ENCODE measurements at places on chromosomes 2 and 18.

DNA sequence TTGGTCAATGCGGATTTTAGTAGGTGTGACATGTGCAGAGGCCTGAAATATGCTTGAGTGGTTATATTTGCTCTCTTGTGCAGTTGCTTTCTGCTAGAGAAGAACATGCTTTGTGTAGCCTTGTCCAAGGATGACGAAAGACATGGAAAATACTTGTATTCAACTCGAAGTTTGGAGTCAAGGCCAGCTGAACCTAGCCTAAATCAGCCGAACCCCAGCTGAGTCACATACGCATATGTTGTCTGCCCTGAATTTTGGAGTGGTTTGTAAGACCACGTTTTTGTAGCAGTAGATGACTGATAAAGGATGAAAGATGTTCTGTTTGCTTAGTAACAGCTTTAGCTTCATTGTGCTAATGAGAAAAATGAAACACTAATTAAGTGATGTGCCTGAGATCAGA is 22.5 kb upstream of the SPAG16 start:
- no peak for DNase-seq

- no peak for DNase-seq
Measured at GRCh38 chr2:233085037-233085838, 25.1 kb downstream of the INPP5D start.

DNA sequence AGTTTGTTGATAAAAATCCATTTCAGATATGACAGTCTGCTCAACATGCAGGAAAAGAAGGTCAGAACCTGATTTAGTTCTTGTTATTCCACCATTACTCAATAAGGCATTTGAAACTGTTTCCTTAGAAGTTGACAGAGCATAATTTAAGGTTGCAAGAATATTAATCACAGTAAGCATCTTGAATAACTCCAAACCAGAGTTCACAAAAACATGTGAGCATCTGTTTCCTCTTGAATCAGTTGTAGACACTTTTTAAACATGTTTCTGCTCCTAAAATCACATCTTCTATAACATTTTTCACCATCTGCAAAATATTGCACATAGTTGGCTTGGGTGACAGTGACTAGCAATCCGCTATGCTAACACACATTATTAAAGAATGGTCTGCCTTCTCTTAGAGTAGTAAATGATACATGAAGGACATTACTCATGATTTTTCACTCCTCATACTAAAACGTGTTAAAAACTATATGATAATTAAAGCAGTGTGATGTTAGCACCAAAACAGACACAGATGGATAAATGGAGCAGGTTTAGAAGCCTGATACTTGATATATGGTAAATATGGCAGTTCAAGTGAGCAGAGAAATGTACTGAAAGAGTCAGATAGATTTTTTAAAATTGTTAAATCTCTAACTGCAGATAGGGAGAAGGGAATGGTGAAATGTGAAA is 30.3 kb downstream of the AKAIN1 start:
- no peak for DNase-seq

DNA sequence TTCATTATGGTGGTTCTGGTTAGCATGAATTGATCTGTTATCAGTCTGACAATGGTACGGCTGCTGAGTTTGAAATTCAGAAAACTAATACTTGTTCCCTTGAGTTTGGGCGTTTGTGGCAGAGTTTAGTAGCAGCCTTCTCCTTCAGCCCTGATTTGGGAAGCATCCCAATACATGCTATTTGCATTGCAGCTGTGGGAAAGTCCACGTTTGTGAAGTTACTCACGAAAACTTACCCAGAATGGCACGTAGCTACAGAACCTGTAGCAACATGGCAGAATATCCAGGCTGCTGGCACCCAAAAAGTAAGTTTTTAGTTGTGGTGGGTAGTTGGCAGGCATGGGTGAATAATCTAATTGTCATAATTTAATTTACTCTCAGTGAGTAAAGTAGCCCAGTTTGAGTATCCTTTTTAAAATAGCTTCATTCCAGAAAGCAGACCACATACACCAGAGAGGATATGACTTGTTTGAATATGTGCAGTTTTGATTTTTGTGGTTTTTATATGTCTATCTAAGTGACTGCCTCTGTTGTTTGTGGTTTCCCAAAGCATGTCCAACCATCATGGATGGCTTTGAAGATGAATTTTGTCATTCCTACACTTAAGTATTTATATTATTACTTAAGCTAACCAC is 12.2 kb downstream of the DGUOK start:
- DNase-seq: no peak

DNA sequence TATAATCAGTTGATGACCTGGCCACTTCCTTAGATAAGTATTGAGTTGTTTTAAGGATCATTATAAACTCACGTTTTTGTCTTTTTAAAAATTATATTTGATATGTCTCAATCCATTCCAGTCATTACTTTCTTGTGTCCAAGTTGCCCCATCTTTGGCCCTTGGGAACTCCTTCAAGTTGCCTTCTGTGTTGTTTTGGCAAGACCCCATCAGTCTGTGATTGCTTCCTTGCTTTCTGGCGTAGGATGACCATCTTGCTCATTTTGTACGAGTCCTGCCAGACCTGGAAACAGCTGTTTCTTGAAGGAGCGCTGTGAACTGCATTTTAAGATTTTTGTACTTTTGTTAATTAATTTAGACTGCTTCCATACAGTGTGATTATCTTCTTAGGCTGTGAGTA is 68.9 kb upstream of the ITM2C start:
- DNase-seq: no peak

DNA sequence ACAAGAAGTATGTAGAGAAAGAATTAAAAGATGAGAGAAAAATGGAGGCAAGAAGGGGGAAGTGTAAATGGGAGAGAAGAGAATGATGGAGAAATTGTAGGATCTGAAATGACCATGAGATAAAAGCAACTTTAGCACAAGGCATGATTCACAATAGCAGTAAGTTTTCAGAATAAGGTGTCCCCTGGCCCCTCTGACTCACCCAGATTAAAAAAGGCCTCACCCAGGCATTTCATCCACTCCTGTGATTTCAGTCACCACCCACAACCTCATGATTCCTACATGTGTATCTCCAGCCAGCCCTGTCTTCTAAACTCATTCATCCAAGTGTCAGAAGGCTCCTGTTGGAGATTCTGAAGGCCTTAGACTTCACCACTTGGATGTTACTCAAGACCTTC is 56.6 kb downstream of the SP100 start:
- no peak for DNase-seq

DNA sequence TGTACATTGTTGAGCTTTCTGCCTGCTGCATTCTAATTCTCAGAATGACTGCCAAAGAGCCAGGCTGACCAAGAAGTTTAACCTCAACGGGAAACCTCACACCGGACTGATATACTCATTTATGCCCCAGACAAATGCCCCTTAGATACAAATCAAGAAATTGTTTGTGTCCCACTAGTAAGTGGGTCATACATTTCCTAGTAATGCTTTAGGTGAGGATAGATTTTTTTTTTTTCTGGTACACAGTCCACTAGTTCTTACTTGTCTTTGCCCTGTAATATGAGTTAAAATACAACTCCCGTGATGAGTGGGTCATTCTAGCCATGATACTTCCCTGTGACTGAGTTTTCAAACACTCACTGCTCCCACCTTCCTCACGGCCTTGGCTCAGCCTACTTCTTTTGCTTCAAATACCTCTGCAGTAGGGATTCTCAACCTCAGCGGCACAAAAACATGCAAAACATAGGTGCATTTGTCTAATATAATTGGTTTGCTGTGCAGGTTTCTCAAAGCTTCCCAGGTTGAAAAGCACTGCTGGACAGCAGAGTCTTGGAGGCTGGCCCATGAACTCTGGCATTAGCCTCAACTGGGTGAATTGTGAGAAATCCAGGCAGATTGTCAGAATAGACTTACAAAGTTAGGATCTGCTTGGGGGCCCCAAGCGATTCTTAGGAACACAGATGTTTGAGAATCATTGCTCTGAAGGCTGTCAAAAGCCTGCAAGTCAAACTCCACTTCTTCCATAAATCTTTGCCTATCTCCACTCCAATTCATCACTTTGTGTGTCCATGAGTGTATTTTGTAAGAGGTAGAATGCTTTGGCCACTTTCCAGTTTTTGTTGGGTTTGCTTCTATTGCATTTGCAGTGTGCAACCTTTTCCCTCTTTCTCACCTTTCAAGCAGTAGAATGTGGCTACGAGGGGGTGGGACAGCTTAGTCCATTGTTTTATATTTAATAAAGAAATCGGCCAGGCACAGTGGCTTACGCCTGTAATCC is 35.5 kb downstream of the TGIF1 start:
- DNase-seq: no peak

DNA sequence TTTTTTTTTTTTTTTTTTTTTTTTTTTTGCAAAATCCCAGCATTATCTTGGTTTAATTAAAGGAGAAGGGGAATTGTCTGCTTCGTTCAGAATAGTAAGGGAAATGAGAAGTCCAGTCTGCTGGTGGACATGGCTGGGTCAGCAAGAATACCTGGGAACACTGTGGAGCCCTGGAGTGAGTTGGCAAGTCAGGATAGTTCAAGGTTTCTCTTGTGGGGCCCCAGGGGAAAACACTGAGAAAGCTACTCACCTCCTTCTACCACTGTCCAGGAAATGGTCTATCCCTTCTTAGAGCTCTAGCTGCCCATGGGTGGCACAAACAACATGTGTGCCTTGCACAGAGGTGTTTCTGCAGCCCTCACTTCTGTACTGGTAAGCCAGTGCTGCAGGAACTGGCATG is 169.1 kb upstream of the SIX2 start:
- no peak for DNase-seq

- DNase-seq: no peak
Measured at GRCh38 chr18:8757396-8757997, 52.1 kb downstream of the MTCL1 start.

DNA sequence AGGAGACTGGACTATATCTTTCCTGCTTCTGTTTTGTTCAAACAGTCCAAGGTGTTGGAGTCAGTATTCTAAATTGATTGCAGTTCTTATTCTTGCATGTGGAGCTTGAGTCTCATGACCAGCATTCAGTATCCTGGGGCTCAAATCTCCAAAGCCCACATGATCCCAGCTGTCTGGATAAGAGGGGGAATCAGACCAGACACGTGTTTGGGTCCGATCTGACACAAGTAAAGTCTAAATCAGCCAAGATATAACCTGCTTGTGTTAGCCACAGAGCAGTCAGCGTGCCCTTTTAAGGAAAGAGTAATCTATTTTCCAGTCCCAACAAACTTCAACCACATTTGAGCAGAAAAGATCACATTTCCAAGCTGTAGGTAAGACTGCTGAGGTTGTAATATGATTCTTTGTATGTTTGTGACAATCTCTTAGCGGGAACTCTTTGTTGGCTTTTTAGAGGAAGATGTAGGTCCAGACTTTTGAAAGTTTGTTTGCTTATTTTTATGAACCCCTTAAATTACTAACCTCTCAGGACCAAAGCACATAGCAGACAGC is 334.6 kb downstream of the SLC4A3 start:
- DNase-seq: peak; percentile 7

GRCh38 chr2:232276084-232276732 is 102.3 kb upstream of the ALPP start:
- no peak for DNase-seq

GRCh38 chr2:217795067-217795466 is 207.7 kb downstream of the TNS1 start:
- DNase-seq: no peak

DNA sequence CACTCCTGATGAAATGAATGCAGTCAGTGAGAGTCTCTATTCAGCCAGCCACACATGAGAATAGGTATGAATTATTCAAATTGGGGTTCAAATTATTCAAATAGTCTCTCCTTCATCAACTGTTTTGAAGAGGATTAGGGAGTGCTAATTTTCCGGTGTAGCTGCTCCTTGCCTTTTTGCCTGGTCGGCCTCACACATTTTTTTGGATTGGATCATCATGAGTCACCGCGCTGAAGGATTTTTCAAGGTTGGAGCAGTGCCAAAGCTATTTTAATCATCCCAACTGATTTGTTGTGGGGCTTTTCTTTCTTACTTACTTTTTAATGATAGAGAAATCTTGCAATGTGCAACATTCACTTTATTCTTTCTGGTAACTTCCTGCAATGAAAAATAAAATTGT is 2.4 kb upstream of the DTNA start:
- peak; percentile 89 for DNase-seq

GRCh38 chr2:233982421-233983121 is 65.4 kb downstream of the TRPM8 start:
- no peak for DNase-seq

GRCh38 chr2:167749016-167749415 is 498.4 kb downstream of the STK39 start:
- no peak for DNase-seq

DNA sequence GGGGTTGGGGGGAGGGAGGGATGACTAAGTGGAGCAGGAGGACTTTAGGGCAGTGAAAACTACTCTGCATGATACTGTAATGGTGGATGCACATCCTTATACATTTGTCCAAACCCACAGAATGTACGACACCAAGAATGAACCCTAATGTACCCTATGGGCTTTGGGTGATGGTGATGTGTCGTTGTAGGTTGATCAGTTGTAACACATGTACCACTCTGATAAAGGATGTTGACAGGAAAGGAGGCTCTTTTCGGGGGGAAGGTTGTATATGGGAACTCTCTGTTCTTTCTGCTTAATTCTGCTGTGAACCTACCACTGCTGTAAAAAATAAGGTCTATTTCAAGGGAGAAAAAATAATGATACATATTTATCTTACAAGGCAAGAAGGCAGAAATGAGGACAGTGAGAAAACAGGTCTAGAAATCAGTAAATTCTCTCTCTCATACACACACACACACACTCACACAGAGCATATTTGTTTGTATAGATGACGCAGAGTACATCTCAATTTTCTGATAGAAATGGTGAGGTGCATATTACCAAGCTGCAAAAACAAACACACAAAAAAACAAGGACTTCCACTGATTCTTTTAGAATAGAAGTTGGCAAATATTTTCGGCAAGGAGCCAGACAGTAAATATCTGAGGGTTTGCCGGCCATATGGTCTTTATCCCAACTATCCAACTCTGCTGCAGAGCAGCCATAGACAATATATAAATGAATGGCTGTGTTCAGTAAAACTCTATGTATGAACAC is 20.2 kb downstream of the FAM124B start:
- no peak for DNase-seq

GRCh38 chr2:174005801-174006419 is 40.7 kb upstream of the SP3 start:
- DNase-seq: no peak

GRCh38 chr18:2847317-2848246 is 776 bp downstream of the EMILIN2 start:
- DNase-seq: peak; percentile 44

- no peak for DNase-seq
Measured at GRCh38 chr2:146246002-146246735, 1598.7 kb upstream of the ACVR2A start.

GRCh38 chr18:39746201-39746600 is 2180.6 kb upstream of the CELF4 start:
- no peak for DNase-seq

- DNase-seq: peak; percentile 76
Measured at GRCh38 chr18:36688020-36688965, 140.5 kb downstream of the TPGS2 start.

DNA sequence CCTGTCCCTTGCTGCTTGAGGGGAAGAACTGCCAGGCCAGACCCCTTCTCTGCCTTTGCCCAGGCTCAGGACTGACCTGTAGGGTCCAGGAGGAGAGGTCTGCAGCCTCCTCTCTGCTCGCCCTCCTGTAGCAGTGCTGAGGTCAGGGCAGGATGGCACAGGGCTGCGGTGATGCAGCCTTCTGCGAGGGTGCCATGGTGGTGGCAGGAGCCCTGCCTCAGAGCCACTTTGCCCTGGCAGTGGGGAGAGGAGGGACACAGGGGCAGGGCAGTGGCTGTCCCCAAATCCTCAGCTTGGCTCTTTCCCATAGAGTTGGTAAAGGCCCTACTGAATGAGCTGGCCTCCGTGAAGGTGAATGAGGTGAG is 884 bp downstream of the PROM2 start:
- no peak for DNase-seq

GRCh38 chr2:227766373-227766883 is 20.7 kb downstream of the SCYGR8 start:
- peak; percentile 82 for DNase-seq
